ENCODE measurements at places on chromosomes 7 and 10. TPM values are rescaled to one million over a fixed set of nuclear protein-coding genes. Genes with fewer than 3 reads are reported as not detected.

GRCh38 chr10:71998840-71999194, 34.6 kb downstream of the CHST3 start:
- H3K4me3 ChIP-seq, result no peak overlapping the region
- no peaks in the 10 kb centered on the region for H3K36me3 ChIP-seq
- DNase-seq, result peak; percentile 42
- no peaks in the 10 kb centered on the region for H3K27me3 ChIP-seq
- peak overlapping the region; percentile 48 for H3K27ac ChIP-seq

DNA sequence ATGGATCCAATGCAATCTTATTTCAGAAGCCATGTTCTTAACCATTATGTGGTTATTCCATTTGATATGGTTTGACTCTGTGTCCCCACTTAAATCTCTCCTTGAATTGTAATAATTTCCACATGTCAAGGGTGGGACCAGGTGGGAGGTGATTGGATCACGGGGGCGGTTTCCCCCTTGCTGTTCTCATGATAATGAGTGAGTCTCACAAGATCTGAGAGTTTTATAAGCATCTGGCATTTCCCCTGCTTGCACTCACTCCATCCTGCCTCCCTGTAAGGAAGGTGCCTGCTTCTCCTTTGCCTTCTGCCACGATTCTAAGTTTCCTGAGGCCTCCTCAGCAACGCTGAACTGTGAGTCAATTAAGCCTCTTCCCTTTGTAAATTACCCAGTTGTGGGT, 32.0 kb upstream of the TSPAN13 start:
- no peaks in the 10 kb centered on the region for H3K27me3 ChIP-seq
- no peaks in the 10 kb centered on the region for H3K4me1 ChIP-seq
- H3K27ac ChIP-seq, result no peak overlapping the region
- DNase-seq, result no peak

- H3K4me1 ChIP-seq, result no peaks in the 10 kb centered on the region
- no peak for DNase-seq
- no peaks in the 10 kb centered on the region for H3K36me3 ChIP-seq
- no peak overlapping the region for H3K27ac ChIP-seq
These were observed 127.1 kb upstream of the VIPR2 start for GRCh38 chr7:159271781-159272180.

SPDYE9 gene
- not detected for total RNA-seq

GRCh38 chr7:22667562-22668239, 59.3 kb upstream of the IL6 start:
- no peak overlapping the region for H3K27ac ChIP-seq
- DNase-seq, result no peak
- no peak overlapping the region for H3K4me3 ChIP-seq
- H3K4me1 ChIP-seq, result peaks cover 6% of the 10 kb centered on the region
- H3K36me3 ChIP-seq, result no peaks in the 10 kb centered on the region

DNA sequence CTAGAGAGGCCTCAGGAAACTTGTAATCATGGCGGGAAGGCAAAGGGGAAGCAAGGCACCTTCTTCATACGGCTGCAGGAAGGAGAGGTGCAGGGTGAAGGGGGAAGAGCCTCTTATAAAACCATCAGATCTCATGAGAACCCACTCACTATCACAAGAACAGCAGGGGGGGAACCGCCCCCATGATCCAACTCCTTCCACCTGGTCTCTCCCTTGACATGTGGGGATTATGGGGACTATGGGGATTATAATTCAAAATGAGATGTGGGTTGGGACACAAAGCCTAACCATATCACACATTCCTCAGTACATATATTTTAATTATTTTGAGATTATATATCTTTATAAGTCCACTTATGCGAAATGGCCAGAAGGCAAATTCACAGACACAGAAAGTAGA, 8.9 kb downstream of the HK1 start:
- no peak overlapping the region for H3K4me3 ChIP-seq
- no peaks in the 10 kb centered on the region for H3K27me3 ChIP-seq
- H3K4me1 ChIP-seq, result no peaks in the 10 kb centered on the region
- H3K27ac ChIP-seq, result no peak overlapping the region
- no peak for DNase-seq

DNA sequence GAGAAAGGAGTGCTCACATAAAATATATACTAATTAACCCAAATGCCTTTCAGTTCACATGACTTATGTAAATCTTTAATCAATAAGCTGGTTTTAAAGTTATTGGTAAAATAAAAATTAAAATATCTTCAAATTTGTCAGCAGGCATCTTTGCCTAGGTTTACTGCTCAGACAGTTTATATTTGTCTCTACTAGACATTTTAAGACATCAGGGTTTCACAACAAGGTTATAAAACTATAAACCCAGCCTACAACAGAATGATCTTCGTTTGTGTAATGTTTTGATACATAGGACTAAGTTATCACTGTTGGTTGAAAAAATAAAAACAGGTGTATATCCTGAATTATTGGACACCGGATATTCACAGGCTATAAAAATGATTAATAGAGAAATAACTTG, 67.4 kb downstream of the TYW1B start:
- no peak for DNase-seq
- H3K36me3 ChIP-seq, result no peaks in the 10 kb centered on the region
- H3K27me3 ChIP-seq, result no peaks in the 10 kb centered on the region
- no peak overlapping the region for H3K4me3 ChIP-seq
- no peak overlapping the region for H3K27ac ChIP-seq

DNA sequence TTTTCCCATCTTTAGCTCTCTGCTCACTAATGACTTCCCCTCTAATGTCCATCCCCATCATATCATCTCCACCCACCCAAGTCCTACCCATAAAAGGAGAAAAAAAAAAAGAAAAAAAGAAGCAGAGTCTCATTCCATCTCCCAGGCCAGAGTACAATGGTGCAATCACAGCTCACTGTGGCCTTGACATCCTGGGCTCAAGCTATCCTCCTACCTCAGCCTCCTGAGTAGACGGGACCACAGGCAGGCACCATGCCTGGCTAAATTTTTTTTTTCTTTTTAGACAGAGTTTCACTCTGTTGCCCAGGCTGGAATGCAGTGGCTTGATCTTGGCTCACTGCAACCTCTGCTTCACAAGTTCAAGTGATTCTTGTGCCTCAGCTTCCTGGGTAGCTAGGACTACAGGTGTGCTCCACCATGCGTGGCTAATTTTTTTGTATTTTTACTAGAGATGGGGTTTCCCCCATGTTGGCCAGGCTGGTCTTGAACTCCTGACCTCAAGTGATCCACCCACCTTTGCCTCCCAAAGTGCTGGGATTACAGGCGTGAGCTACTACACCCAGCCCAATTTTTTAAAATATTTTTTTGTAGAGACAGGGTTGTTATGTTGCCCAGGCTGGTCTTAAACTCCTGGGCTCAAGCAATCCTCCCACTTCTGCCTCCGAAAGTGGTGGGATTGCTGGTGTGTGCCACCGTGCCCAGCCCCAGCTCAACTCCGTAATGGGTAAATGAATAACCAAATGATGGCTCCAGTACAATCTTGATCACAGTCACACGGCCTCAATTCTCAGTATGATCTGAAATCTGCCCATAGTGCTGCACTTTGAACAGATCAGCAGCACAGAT, 24.6 kb upstream of the SGMS1 start:
- DNase-seq, result no peak
- no peak overlapping the region for H3K27ac ChIP-seq
- no peaks in the 10 kb centered on the region for H3K4me1 ChIP-seq
- H3K4me3 ChIP-seq, result no peak overlapping the region
- H3K27me3 ChIP-seq, result no peaks in the 10 kb centered on the region
- H3K36me3 ChIP-seq, result no peaks in the 10 kb centered on the region

GRCh38 chr7:159136013-159136412, 8.7 kb downstream of the VIPR2 start:
- no peak overlapping the region for H3K27ac ChIP-seq
- no peak for DNase-seq
- no peak overlapping the region for H3K4me3 ChIP-seq
- H3K27me3 ChIP-seq, result no peaks in the 10 kb centered on the region
- H3K4me1 ChIP-seq, result no peaks in the 10 kb centered on the region

GRCh38 chr10:129877773-129878371, 86.2 kb downstream of the EBF3 start:
- H3K4me3 ChIP-seq, result no peak overlapping the region
- no peak overlapping the region for H3K27ac ChIP-seq
- no peaks in the 10 kb centered on the region for H3K36me3 ChIP-seq
- DNase-seq, result no peak
- no peaks in the 10 kb centered on the region for H3K4me1 ChIP-seq

- H3K27me3 ChIP-seq, result no peaks in the 10 kb centered on the region
- no peak overlapping the region for H3K27ac ChIP-seq
- H3K4me1 ChIP-seq, result no peaks in the 10 kb centered on the region
- peaks cover 78% of the 10 kb centered on the region for H3K36me3 ChIP-seq
- H3K4me3 ChIP-seq, result no peak overlapping the region
These were observed 12.7 kb downstream of the TMEM120A start for GRCh38 chr7:75981453-75982305.

DNA sequence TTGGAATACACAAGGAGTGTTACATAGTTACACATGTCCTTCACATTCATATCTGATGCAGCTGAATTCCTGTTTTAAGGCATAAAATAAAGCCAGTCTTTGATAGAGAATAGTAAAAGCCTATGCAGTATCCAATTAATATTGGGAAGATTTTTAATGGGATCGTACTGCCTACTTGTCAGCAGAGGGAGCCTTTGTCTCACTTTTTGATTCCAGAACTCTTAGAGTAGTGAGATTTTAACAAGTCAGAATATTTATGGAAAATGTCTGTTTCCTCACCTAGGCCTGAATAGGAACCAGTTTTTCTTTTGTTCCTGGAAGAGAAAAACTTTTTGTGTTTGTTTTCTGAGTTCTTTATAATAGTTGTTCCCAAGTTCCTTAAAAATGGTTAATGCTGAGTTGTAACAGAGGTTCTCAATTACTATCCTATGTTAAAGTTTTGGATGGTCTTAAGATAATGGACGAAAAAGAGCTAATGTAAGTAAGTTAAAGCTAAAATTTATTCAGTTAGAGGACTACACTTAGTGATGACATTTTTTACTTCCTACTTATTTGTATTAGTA, 114.0 kb downstream of the BBS9 start:
- no peaks in the 10 kb centered on the region for H3K36me3 ChIP-seq
- H3K4me3 ChIP-seq, result no peak overlapping the region
- H3K27me3 ChIP-seq, result no peaks in the 10 kb centered on the region
- DNase-seq, result no peak

- no peaks in the 10 kb centered on the region for H3K27me3 ChIP-seq
- H3K36me3 ChIP-seq, result peaks cover 5% of the 10 kb centered on the region
- H3K27ac ChIP-seq, result peak overlapping the region; percentile 78
- no peak for DNase-seq
- peaks cover 13% of the 10 kb centered on the region for H3K4me1 ChIP-seq
These were observed 572 bp downstream of the ATP5MF start for GRCh38 chr7:99465421-99465768.

GRCh38 chr7:81298951-81299666, 380.3 kb upstream of the SEMA3C start:
- H3K4me3 ChIP-seq, result no peak overlapping the region
- H3K36me3 ChIP-seq, result no peaks in the 10 kb centered on the region
- DNase-seq, result no peak
- no peaks in the 10 kb centered on the region for H3K27me3 ChIP-seq
- H3K4me1 ChIP-seq, result peaks cover 3% of the 10 kb centered on the region

MRC1 gene
- 73.4 TPM for total RNA-seq

GRCh38 chr10:61356354-61356753, 96.8 kb downstream of the TMEM26 start:
- no peak overlapping the region for H3K27ac ChIP-seq
- no peak overlapping the region for H3K4me3 ChIP-seq
- no peak for DNase-seq

- no peaks in the 10 kb centered on the region for H3K4me1 ChIP-seq
- H3K27me3 ChIP-seq, result no peaks in the 10 kb centered on the region
- no peaks in the 10 kb centered on the region for H3K36me3 ChIP-seq
- H3K27ac ChIP-seq, result no peak overlapping the region
- no peak for DNase-seq
These were observed 599.6 kb upstream of the POT1 start for GRCh38 chr7:125529249-125529648.

HABP2 gene
- total RNA-seq, result not detected

DNA sequence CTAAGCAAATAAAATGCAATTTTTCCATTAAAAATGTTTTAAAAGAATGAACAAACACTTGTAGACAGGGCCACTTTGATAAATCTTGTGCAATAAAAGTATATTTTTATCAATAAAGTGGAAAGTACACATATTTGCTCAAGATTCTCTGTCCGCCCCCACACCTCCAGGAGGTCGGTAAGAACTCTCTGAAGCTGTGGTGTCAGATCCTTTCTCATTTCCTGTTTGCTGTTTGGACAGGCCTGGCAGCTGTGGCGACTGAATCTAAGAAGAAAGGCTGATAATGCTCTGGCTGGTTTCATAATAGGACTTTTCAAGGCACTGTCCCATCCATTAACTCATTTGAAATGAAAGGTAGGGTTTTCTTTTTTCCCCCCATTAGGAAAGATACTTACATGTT, 15.3 kb upstream of the ASB4 start:
- H3K4me1 ChIP-seq, result no peaks in the 10 kb centered on the region
- H3K36me3 ChIP-seq, result no peaks in the 10 kb centered on the region
- H3K27ac ChIP-seq, result no peak overlapping the region
- H3K27me3 ChIP-seq, result no peaks in the 10 kb centered on the region

DNA sequence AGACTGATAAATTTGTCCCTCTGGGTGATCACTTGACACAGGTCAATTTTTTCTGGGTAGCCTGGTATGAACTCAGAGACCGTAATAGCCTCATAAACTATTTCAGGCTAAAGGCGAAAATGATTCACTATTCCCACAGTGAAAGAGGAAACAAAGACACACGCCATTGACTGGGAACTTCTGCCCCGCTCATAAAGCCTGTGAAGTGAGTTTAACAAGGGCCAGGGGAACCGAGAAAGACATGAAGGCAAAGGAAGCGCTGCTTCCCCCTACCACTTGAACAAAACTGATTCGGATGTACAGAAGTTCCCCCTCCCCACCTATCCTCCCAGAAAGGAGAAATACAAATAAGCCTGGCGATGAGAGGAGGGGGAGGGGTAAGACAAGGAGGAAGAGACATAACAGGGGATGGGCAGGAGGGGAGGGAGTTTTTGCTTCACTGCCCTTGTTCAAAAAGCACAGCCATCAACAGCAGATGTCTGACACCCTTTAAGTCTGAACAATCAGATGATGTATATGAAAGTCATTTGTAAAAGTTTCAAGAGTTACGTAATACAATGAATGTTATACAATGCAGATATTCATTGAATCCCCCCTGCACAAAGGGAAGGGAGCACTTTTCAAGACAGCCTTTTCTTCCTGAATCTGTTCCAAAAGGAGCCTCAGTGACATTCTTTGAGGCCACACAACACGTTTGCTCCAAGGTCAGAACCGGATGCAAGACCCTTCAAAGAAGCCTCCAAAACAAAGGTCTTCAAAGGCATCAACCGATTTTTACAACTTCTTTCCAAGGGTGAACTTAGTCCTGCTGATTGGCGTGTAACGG, 734 bp downstream of the ABCB4 start:
- no peaks in the 10 kb centered on the region for H3K27me3 ChIP-seq
- H3K4me3 ChIP-seq, result no peak overlapping the region
- H3K27ac ChIP-seq, result no peak overlapping the region
- no peaks in the 10 kb centered on the region for H3K4me1 ChIP-seq
- DNase-seq, result no peak

SMO gene
- total RNA-seq, result 12.1 TPM

- DNase-seq, result no peak
- no peaks in the 10 kb centered on the region for H3K27me3 ChIP-seq
- no peaks in the 10 kb centered on the region for H3K36me3 ChIP-seq
These were observed 19.7 kb upstream of the SHH start for GRCh38 chr7:155831807-155832524.

C7orf25 gene
- total RNA-seq, result 18.9 TPM

CTNNA3 gene
- total RNA-seq, result 0.13 TPM

- no peaks in the 10 kb centered on the region for H3K27me3 ChIP-seq
- DNase-seq, result no peak
- no peak overlapping the region for H3K4me3 ChIP-seq
- H3K27ac ChIP-seq, result no peak overlapping the region
- no peaks in the 10 kb centered on the region for H3K4me1 ChIP-seq
- no peaks in the 10 kb centered on the region for H3K36me3 ChIP-seq
These were observed 45.7 kb downstream of the SNX10 start for GRCh38 chr7:26337232-26337865.
